Activated CD8-positive, alpha-beta T cell treated with anti-CD3 and anti-CD28 coated beads for 36 hours (primary cell): ENCODE measurements at places on chromosomes 2 and 18.

GRCh38 chr2:54606393-54606958 lies 117.0 kb upstream of the EML6 start:
- DNase-seq, result peak; percentile 66

DNA sequence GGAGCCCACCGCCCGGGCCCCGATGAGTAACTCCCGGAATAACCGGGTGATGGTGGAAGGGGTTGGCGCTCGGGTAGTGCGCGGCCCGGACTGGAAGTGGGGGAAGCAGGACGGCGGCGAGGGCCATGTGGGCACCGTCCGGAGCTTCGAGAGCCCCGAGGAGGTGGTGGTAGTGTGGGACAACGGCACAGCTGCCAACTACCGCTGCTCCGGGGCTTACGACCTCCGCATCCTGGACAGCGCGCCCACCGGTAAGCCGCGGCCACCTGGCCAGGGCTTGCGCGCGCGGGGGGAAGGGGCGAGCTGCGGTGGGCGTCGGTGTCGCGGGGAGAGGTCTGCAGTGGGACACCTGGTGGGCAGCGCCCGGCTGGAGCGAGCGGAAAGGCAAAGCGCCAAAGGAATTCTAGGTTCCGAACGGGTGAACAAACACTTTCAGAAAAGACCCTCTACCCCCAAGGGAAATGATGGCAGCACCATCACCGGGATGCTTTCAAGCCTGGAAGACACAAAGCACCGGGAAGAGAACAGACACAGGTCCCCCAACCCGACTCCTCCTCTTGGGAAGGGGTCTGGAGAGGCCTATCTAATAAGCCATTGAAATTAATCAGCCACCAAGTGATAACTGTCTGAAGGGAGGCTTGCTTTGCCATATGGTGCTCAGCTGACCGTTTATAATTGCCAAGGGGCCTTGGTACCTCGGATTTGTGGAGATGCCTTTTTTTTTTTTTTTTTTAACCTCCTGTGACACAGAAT lies 1.1 kb downstream of the MIB1 start:
- peak; percentile 45 for DNase-seq

DNA sequence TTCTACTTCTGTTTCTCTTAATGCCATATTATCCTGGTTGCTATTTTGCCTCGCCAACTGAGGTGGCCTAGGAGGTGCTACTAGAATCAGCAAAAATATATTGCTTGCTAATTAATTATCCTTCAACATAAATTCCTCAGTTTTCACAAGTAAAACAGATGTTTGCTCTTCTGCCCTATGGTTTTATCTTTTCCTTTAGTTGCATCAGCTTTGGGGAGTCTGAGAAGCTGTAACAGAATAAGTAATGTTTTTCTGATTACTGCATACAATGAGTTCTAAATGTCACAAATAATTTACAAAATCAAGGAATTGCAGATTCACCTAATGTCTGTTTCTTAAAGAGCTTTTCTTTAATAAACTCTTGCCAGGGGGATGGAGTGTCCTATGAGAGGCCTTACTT lies 36.7 kb downstream of the GULP1 start:
- DNase-seq, result no peak

DNA sequence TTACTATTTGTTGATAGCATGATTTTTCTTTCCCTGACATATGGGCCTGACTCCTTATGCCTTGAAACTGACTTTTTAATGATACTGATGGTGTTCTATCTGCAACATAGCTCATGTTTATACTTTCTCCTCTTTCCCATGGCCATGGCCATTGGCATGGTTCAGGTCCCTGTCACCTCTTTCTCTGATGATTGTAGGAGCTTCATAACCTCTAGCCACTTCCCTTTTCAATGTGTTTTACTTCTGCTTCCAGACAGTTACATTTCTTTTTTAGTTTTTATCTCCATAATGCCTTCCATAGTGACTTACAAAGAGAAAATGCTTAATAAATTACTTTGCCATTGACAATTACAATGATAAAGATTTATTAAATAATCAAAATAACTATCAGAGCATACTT lies 177.9 kb upstream of the SETBP1 start:
- DNase-seq, result no peak

DNA sequence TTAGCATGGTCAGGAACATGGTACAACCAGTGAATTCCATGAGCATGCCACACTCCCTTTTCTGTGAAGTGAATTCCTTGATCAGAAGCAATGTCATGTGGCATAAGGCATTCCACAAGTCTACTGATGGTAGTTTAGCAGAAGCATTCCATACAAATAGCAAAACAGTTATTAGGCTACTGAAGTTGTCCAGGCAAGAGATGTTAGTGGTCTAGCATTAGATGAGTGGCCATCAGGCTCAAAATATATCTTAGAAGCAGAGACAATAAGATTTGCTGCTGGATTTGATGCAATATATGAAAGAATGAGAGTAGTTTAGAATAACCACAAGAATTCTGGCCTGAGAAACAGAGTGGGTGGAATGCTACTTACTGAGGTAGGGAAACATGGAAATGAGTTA lies 355.3 kb upstream of the NRXN1 start:
- DNase-seq, result no peak

DNA sequence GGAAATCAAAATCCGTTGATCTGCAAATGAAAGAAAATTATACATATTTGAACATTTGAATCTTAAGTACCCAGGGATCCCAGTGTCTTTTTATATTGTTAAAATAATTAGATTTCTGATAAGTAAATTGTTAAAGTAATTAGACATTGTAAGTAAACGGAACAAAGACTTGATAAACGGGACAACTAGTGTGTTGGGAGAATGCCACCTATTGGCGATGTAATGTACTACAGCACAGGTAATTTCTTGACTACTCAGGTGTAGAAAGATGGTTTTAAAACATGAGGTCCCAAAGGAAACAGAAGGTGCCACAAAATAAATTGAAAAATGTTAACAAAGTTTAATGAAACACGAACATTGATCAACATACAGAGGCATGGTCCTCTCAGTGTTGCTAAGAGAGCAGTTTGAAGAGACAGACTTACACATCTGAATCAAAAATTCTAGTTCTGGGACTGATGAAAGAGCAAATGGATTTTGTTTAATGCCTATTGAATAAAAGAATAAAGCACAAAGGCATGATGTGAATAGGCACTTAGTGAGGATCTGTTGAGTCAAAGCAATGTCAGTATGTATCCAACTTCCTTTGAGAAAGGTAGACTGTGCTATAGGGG lies 103.4 kb upstream of the RASGRP3 start:
- peak; percentile 30 for DNase-seq
